ENCODE measurements at places on chromosomes 4 and X.

- no peak for DNase-seq
These were observed 6.1 kb downstream of the UBQLN2 start for GRCh38 chrX:56569378-56570057.

DNA sequence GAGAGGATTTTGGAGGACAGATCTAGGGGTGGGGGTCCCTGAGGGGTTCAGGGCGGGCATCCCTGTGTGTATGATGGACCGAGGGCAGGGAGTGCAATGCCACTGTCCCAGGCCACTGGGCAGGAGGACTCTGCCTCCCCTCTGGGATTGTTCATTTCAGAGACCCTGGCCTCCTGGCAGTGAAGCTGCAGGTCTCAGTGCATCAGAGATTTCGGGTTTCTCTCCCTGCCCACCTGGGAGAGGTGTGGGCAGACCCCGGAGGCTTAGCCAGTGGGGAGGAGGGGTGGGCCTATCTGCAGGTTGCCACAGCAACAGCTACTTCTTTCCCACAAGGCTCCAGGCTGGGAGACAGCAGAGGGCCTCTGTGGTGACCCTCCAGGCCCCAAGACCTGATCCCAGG, 80.1 kb upstream of the LRPAP1 start:
- DNase-seq = no peak

DNA sequence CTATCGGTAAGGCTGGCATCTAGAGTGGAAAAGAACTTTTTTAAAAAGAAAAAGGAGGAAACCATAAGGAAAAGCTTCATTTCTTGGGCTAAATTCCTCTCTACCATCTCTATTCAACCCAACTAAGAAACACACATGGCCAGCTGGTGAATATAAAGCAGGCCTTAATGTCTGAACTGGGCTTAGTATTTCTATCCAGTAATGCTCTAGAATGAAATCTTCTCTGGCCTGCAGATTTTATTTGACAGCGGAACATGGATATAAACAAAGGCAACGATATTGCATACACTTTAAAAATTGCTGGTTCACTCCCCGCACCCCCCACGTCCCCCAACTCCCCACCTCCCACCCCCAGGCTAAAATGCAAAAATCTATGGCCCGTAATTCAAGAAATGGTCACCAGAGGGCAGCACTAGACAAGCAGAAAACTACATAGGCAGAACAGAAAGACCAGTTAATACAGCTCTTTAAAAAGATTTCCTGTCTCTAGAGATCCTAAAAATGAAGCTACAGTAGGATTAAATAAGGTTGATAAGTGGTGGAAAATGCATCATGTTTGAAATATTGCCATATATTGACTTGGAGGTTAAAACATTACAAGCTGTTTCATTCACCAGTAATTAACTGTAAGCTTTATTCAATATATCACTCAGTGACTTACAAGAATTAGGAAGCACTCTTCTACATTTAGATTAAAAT, 155.2 kb upstream of the GALNT7 start:
- peak; percentile 65 for DNase-seq

DNA sequence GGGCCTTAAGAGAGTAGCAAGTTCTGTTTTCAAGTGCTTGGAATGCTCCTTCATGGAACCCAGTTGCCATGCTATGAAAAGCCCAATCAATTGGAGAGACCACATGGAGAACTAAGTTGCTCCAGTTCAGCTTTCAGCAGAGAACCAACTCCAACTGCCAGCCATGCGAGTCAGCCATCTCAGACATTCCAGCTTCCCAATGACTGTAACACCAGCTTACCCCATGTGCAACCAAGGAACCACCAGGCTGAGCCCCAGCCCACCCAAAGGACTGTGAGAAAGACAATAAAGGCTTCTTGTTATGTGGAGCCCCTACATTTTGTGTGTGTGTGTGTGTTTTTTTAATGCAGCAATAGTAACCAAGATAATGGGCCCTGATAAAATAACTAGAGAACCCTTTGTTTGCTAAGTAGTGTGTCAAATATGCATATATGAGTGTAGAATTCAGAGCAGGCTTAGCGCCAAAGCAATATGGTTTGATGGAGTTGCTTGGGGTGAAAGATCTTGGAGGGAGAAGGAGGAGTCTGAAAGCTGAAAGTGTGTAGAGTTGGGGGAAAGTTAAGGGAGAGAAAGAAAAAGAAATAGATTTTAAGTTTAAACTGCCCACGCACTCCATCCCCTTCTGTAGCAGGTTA, 35.0 kb upstream of the CCKAR start:
- no peak for DNase-seq

DNA sequence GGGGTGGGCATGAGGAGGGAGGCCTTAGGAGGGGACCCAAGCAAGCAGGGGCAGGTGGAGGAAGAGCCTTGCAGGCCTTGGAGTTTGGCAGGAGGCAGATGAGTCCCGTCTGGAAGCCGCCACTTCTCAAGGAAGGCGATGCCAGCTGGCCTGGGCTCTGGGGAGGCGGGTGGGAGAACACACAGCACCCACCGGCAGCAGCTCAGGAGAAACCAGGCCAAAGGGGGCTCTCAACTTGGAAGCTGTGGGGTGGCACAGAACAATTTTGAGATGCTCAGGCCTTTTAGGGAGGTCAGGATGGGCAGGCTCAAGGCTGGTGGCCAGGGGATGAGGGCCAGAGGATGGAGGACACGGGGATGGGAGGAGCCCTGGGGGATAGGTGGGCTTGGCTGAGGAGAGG, 11.6 kb upstream of the DUSP9 start:
- DNase-seq = no peak

- no peak for DNase-seq
These were observed 101.7 kb downstream of the PHOX2B start for GRCh38 chr4:41646862-41647261.

- DNase-seq = no peak
These were observed 30.9 kb downstream of the SLAIN2 start for GRCh38 chr4:48372272-48372671.

- no peak for DNase-seq
These were observed 102.6 kb downstream of the AKAP4 start for GRCh38 chrX:50098241-50098640.

Measured in hematopoietic multipotent progenitor cell treated with erythropoietin and hydrocortisone succinate and interleukin-3 and kit ligand, for 17 days (in vitro differentiated cells).